Right renal pelvis (tissue), 4 donors: ENCODE measurements at places on chromosomes 12 and 14.

- DNase-seq, result no peak
Observed at GRCh38 chr14:36863271-36863670, 201.6 kb downstream of the PAX9 start.

- DNase-seq, result no peak
Observed at GRCh38 chr12:13038491-13039161, 5.6 kb upstream of the FAM234B start.

- no peak for DNase-seq
Observed at GRCh38 chr12:52005903-52006703, 643 bp upstream of the TAMALIN start.

- DNase-seq, result no peak
Observed at GRCh38 chr14:59305231-59305630, 116.8 kb downstream of the DAAM1 start.

GRCh38 chr14:39773387-39774126, 341.3 kb upstream of the FBXO33 start:
- no peak for DNase-seq

GRCh38 chr14:34935488-34935887, 47.3 kb upstream of the SRP54 start:
- no peak for DNase-seq

DNA sequence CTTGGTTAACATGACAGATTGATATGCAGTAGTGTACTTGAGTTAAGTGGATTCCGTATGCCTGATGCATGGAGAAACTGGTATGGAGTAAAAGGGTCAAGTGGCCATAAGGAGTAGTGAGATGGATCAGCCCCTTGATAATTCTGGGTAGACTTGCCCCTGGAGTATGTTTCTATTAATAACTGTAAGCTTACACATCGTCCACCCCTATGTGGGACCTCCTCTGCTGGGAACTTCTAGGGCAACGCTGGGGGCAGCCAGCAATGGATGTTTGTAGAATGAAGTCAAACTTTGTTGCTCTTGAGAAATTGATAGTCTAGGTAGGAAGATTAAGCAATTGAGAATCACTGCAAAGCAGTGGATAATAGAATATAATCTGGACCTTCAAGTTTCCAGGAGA, 3.5 kb downstream of the C12orf75 start:
- no peak for DNase-seq
